Myocyte (in vitro differentiated cells): ENCODE measurements at places on chromosomes 7 and 10. TPM values are rescaled to one million over a fixed set of nuclear protein-coding genes. Genes with fewer than 3 reads are reported as not detected.

PPP1R17 gene
- total RNA-seq, result not detected in 2 replicates

DNA sequence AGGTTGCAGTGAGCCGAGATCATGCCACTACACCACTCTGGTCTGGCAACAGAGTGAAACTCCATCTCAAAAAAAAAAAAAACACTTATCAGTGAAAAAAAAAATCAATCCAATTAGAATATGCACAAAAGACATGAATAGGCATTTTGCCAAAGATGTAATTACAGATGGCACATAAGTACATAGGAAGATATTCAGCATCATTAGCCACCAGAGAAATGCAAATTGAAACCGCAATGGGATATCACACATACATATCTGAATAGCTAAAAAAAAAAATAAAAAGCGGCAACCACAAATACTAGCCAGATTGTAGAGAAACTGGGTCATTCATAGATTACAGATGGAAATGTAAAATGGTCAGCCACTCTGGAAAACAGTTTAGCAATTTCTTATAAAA lies 1310.8 kb downstream of the XPNPEP1 start:
- no peak for DNase-seq

DNA sequence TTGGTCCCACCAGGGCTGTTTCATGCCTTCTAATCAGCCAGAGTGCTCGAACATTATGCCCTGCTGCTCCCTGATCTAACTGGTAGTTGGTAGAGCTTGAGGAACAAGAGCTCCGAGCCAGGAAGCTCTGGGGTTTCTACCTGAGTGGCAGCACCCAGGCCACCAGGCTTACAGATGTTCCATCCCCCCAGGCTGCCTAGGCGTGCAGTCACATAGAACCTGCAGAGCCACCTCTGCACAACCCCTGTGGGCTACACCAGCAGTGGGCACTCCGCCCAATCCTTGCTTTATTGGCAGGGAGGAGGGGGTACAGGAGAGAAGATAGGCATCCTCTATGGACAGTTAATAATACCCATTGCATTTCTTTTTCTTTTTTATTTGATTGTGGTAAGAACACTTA lies 21.8 kb downstream of the MAP3K8 start:
- DNase-seq, result no peak

AGR2 gene
- total RNA-seq, result not detected in 2 replicates

DNA sequence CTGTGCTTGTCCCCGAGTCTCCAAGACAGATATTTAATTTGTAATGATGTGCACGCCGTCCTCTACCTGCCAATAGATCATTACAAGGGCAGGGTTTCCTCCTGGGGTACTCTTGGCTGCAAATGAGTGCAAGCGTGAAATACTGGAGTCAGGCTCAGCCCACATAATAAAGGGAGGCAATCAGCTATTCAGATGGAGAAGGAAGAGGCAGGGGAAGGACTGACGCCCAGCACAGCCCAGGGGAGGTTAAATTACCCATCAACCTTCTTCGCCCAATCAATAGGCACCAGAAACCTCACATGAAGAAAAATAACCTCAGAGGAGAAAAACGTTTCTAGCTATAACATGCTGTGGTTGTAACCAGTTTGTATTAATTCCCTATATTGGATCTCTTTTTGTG lies 544.9 kb upstream of the ADARB2 start:
- no peak for DNase-seq

DNA sequence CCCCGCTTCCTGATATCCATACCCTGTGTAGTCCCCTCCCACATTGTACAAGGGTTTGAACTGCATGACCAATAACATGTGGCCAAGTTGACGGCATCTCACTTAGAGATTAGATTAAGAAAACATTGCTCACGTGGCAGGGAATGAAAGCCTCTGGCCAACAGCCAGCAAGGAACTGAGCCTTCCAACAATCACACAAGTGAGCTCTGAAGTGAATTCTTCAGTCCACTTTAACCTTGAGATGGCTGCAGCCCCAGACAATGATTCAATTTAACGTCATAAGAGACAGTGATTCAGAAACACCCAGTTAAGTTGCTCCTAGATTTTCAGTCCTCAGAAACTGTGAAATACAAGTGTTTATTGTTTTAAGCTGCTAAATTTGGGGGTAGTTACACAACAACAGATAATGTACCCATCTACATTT lies 165.9 kb upstream of the PLXNA4 start:
- no peak for DNase-seq

- no peak for DNase-seq
Observed at GRCh38 chr10:97721871-97722780, 8.6 kb downstream of the MARVELD1 start.

CCDC136 gene
- 4.6 and 5.0 TPM in 2 replicates for total RNA-seq

PSPH gene
- total RNA-seq, result 66.0 and 72.7 TPM in 2 replicates

DNA sequence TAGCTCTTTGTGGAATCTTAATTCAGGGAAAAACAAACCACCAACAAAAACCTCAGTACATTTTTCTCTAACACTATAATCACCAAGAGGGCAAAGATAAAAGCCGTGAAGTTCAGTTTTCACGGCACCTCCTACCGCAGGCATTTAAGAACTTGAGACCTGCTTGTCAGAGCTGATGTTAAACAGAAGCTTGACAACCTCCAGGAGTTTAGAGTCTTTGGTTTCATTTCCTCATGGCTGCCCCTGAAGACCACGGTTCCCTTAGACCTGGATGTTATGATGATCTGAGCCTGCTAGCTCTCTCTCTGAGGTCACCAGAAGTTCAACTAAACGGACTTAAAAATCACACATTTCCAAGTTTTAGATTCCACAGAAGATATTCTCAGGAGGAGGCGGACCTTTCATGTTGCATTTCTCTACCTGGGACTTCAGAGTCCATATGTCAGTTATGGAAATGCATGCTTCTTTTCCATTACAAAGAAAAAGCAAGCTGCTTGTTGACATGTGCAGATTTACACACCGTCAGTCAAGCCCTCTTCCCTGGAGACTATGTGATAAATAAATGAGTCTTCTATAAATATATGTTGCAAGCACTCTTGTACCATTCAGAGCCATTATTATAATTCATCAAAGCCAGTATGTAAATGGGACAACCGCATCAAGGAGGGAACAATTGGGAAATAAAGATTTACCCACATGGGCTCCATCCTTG lies 258.0 kb downstream of the GFRA1 start:
- peak; percentile 14 for DNase-seq

SAMD9 gene
- total RNA-seq, result 15.0 and 17.6 TPM in 2 replicates

GRCh38 chr7:20438694-20439376 lies 108.1 kb downstream of the ITGB8 start:
- DNase-seq, result no peak

- no peak for DNase-seq
Observed at GRCh38 chr7:36606153-36606975, 117.9 kb downstream of the AOAH start.

GBX1 gene
- total RNA-seq, result not detected in 2 replicates

- DNase-seq, result no peak
Observed at GRCh38 chr7:11609096-11609670, 222.8 kb downstream of the THSD7A start.

ZKSCAN1 gene
- 27.5 and 34.2 TPM in 2 replicates for total RNA-seq

DNA sequence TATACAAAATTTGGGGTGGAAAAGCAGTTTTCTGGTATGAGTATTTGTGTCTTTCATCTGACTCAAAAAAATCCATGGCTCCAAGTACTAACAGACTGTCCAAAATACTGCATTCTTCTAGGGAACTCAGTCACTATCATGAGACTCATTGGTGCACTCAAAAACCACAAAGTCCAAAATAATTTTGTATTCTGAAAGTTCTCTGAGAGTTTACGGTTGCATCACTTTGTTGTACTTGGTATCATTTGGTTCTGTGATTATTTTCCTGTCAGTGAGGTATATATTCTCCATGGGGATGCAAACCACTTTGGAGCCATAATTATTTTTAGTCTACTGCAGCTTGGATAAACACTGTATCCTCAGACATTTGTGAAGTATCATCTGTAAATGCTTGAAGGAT lies 28.0 kb upstream of the CABCOCO1 start:
- DNase-seq, result peak; percentile 47
